NCI-H1930 (cell line): ENCODE measurements at places on chromosomes 2 and 18.

- no peak for DNase-seq
Measured at GRCh38 chr2:119106301-119106897, 52.2 kb downstream of the C1QL2 start.

GRCh38 chr2:102126660-102127059 is 15.9 kb upstream of the IL1R1 start:
- DNase-seq, result no peak

GRCh38 chr2:3606028-3606369 is 11.1 kb downstream of the COLEC11 start:
- no peak for DNase-seq

DNA sequence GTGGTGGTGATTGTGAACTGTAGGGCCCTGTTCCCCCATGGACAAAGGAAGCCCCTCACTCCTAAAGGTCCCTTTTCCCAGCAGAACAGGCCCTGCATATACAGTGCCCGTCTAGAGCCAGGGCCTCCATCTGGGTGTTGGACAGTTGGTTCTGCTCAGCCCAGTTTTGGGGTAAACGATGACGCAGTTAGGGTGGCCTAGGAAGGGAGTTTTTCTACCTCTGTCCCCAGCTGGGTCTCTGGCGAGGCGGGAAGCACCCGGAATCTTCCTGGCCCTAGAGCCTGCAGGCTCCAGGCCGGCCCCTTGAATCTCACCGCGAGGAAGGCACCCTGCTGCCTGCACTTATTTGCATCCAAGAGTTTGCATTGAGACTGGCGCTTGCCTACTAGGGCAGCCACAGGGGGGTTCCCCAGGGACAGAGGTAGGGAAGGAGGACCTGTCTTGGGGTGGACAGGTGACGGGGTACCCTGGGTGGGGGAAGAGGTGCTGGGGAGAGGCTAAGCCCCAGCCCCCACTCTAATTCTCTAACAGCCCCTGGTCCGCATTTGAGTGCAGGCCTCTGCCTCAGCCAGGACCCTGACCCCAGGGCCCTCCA is 529 bp upstream of the MTA3 start:
- DNase-seq, result no peak

DNA sequence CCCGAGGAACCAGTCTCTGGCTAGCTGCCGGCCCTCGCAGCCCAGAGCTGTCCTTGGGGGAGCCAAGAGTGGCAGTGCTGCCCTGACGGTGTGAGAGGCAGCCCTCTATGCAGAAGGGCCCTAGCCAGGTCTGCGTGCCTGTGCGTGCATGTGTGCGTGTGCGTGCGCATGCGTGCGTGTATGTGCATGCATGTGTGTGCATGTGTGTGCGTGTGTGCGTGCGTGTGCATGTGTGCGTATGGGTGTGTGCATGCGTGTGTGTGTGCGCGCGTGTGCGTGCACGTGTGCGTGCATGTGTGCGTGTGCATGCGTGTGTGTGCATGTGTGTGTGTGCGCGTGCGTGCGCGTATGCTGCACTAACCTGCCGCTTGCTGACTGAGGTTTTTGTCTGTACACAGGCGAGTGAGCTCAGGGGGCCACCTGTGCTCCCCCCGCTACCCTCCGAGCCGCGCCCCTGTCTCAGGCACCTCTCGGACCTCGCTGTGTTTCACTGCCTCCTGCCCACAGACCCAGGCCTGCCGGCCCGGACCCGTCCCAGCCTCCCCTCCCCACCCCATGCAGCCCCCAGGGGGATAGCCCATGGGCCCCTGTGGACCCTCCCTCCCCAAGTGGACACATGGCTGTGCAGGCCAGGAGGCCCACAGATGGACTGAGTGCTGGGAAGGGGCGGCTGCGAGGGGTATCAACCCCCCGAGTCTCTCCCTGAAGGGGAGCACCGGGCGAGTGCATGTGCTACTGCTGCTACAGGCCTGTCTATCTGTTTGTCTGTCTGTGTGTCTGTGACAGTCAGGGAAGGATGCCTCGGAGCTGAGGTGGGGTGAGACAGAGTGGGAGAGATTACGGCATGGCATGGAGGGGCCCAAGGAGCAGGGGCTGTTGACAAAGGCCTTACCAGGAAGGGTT is 31.3 kb downstream of the SPEG start:
- no peak for DNase-seq

DNA sequence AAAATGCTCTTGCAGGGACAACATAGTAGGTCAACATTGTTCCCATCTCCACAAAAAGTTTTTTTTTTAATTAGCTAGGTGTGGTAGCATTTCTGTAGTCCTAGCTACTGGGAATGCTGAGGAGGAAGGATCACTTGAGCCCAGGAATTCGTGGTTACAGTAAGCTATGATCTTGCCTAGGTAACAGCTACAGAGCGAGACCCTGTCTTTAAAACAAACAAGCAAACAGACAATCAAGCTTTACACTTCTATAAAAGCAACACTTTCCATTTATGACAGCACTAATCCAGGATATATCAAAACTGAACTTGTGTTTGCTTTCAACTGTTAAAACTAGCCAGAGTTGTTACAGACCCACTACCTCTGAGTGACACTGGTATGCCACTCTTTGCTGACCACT is 12.0 kb downstream of the UGT1A3 start:
- no peak for DNase-seq

DNA sequence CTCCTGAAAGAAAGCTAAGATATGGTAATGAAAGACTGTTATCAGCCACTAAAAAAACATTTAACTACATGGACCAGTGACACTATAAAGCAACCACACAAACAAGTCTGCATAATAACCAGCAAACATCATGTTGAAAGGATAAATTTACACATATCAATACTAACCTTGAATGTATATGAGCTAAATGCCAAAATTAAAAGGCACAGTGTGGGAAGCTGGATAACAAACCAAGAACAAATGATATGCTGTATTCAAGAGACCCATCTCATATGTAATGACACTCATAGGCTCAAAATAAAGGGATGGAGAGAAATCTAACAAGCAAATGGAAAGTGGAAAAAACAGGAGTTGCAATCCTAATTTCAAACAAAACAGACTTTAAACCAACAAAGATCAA is 213.1 kb upstream of the CDH2 start:
- no peak for DNase-seq

GRCh38 chr2:142037066-142037465 is 93.8 kb downstream of the LRP1B start:
- no peak for DNase-seq

- no peak for DNase-seq
Measured at GRCh38 chr18:36811955-36812354, 16.8 kb downstream of the TPGS2 start.

DNA sequence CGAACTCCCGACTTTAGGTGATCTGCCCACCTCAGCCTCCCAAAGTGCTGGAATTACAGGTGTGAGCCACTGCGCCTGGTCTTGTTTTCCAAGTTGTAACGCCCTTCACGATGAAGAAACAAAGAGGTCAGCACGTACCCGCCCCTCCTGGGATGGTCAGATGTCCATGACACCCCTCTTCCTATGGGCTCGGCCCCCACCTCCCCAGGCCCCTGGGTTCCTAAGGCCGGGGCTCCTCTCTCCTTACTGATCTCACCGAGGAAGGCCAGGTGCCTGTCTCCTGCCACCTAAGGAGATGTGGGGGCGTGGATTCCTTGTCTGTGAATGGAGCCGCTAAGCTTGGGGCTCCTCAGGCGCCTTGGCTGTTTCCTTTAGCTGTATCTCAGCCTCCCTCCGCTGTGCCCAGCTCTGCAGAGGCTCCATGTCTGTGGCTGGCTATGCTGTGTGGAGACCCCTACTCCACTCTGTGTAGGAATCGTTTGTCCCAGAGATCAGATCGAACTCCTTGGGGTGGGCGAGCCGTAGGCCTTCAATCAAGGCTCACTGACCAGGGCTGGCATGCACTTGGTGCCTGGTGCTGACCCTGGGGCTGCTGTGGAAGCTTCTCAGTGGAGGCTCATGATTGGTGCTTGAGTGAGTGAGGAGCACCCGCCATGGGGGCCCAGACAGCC is 8.8 kb downstream of the COLEC11 start:
- DNase-seq, result no peak

- DNase-seq, result no peak
Measured at GRCh38 chr2:71630454-71631328, 177.3 kb downstream of the DYSF start.

DNA sequence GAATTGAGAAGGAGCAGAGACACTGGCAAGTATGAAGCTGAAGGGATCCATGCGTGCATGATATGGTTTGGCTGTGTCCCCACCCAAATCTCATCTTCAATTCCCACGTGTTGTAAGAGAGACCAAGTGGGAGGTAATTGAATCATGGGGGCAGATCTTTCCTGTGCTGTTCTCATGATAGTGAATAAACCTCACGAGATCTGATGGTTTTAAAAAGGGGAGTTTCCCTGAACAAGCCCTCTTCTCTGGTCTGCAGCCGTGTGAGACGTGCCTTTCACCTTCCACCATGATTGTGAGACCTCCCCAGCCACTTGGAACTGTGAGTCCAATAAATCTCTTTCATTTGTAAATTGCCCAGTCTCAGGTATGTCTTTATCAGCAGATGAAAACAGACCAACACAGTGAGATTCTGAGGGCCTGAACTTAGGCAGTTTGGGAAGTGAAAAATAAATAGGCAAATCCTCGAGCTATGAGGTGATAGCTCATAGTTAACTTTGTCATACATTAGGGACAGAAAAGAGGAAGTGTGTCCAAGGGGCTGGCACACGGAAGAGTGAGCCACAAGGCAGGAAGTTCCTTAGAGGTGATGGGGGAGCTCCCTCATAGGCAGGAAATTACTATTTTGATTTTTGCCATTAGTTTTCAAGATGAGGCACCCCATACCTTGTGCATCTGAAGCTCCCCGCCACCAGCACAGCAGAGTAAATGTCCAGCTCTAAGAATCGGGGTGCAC is 658.8 kb upstream of the ID2 start:
- DNase-seq, result no peak

DNA sequence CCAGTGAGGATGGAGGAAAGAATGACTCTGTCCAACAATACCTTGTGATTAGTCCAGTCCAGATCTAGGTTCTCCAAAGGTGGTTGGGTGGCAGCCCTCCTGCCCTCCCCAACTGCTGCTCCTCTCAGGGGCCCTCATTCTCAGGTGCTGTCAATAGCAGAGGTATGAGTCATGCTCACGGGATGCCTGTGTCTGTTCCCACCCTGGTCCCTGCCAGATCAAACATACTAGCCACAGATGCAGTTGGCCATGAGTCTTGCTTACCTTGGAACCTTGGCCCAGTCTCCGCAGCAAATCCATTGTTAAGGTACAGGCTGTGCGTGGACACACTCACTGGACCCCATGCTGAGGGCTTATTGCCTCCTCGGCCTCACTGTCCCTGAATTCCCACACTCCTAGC is 24.9 kb upstream of the RPIA start:
- DNase-seq, result no peak

DNA sequence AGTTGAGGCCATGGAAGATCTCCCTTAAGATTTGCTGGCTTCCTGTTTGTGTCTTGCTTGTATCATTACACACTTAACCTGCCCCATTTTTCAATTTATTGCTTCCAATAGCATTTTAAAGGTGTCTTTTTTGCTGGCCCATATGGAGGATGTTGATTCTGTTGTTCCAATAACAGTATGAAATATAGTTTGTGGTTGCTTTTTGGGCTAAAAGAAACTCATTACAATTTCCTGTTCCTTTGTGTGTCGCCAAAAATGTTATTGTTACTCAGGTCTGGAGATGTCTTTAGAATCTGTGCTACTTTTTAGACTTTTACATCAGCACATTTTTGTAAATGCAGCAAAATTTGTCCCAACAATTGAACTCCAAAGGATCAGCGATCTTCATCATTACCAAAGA is 234.0 kb upstream of the ITGA4 start:
- DNase-seq, result no peak

GRCh38 chr2:109069331-109070194 is 59.4 kb upstream of the SH3RF3 start:
- DNase-seq, result no peak

DNA sequence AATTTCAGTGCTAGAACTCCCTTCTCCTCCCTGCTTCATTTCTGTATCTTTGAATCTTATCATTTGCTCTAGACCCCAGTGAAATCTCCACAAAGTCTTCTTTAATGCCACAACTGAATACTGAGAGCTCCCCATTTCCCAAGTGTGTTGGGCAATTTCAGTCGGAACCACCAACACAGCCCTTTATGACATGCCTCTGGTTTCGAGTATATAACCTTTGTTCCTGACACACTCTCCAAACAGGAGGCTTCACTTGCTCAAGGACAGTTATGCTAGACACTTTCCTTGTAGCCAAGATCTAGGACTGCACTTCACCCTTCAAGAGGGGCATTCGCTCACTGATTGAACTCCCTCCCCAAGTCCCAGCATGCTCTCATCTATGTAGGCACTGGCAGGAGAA is 18.6 kb upstream of the TTR start:
- no peak for DNase-seq

- DNase-seq, result no peak
Measured at GRCh38 chr2:40556293-40556692, 104.4 kb upstream of the SLC8A1 start.

DNA sequence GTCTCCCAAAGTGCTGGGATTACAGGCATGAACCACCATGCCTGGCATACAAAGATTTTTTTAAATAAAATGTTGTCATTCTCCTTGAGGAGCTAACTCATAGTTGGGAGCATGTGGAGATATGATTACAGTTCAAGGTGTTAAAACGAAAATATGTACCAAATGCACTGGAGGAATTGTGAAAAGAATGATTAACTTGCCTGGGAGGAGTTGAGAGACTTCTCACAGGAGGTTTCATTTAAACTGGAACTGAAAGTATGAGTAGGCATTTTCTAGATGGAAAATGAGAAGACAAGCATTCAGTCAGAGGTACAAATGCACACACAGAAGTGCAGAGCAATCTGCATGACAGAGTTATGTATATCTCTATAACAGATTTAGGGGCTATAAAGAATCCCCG is 126.6 kb upstream of the PDE1A start:
- no peak for DNase-seq

DNA sequence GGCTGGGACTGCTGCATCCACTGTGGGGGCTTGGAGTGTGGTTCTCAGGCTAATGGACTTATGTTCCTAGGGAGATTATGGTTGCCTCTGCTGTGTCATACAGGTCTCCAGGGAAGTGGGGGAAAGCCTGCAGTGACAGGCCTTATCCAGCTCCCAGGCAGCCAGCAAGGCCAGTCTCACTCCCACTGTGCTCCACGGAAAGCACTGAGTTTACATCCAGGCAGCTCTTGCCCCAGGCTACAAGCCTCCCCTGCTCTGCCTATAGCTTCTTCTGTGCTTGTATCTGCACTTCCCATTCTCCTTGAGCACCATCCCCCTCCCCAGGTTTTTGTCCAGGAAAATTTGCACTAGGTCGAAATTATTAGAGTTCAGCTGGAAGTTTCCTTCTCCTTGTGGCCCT is 231.9 kb downstream of the ZRANB3 start:
- no peak for DNase-seq

- DNase-seq, result no peak
Measured at GRCh38 chr18:25614168-25614567, 262.2 kb upstream of the ZNF521 start.

- DNase-seq, result no peak
Measured at GRCh38 chr2:61253136-61253535, 91.1 kb downstream of the C2orf74 start.
